ENCODE measurements at places on chromosomes 16 and 17.

GRCh38 chr17:73646409-73647300 is 2.4 kb upstream of the SDK2 start:
- no peak for DNase-seq

DNA sequence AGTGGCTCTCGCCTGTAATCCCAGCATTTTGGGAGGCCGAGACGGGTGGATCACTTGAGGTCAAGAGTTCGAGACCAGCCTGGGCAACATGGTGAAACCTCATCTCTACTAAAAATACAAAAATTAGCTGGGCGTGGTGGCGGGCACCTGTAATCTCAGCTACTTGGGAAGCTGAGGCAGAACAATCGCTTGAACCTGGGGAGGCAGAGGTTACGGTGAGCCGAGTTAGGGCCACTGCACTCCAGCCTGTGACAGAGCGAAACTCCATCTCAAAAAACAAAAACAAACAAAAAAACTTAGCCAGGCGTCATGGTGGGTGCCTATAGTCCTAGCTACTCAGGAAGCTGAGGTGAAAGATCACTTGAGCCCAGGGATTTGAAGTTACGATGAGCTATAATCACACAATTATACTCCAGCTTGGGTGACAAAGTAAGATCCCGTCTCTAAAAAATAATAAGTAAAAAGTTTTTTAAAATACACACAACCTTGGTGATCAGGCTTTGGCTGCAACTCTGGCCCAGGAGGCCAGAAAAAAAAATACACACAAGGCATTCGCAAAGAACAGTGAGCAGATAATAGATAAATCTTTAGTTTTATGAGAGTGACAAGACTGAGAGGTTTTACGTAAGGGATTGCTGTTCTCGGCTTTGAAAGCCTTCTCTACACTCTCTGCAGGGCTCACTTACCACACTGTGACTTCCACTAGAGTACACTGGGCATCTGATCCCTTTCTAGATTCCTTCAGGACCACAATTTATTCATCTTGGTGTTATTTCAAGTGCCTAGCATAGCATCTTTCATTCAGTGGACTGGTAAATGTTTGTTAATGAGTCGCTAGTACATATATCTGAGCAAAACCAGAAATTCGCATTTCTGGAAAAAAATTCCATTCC is 5.9 kb downstream of the GSPT1 start:
- no peak for DNase-seq

- no peak for DNase-seq
Measured at GRCh38 chr17:67229109-67229955, 15.7 kb downstream of the HELZ start.

- no peak for DNase-seq
Measured at GRCh38 chr17:63291258-63291657, 154.8 kb downstream of the CYB561 start.
